H54 (cell line): ENCODE measurements at places on chromosomes 7 and 10.

DNA sequence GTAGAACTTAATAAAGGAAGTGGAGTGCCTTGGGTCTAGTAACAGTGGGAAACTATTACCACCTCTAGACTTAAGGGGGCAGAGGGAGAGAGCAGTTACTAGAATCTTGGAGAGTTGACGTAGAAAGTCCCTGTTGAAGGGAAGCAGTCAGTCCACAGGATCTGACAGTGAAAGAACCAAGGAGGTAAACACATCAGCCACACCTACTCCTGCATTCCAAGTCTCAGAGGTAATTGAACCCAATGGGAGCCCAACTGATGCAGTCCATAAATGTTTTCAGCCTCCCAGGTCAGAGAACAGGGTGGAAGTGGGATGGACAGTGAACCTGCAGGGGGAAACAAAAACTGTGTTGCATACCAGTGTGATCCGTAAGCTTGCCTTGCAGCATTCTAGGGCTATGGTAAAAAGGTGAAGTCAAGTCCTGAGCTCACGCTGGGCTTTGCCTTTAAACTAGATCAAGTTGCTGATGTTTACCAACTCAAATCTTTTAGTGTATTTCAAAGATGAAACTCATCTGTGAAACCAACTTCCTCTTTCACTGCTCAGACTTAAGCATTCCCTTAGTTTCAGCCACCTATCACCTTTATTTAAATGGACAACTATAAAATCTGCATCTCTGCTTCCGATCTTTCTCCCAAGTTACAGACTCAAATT, 57.2 kb downstream of the SLC16A12 start:
- no peak for DNase-seq

- no peak for DNase-seq
Observed at GRCh38 chr7:107944411-107945169, 53.6 kb downstream of the DLD start.

DNA sequence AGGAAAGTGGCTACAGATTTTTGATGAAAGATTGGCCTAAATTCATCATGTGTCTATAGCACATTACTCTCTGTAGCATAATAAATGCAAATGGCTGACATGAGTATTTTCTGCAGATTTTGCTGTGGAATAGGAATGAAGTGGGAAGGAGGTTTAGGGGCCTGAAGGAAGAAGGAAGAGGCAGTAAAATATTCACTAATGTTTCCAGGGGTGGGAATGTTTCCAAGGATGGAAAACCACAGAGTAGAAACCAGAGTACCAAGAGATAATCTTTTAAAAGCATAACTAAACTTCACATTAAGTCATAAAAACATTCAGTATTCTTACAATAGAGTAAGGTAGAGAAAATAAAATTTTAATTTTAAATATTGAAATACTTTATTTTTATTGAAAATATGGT, 267.8 kb downstream of the BICC1 start:
- no peak for DNase-seq

GRCh38 chr7:30694774-30695721, 12.8 kb upstream of the CRHR2 start:
- no peak for DNase-seq

DNA sequence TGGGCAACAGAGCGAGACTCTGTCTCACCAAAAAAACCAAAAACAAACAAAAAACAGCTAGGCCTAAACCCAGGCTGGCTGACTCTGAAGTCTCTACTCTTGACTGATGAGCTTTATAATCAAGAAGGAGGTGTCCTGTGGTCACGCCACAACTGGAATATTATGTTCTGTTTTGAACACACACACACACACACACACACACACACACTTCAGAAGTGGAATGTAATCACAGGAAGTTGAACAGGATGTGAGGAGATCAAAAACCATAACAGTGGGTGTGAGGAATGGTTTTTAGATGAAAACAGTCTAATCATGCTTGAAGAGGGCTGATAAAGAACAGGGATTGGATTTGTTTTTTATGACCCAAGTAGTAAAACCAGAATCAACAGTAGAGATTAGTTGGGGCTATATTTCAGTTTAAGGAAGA, 51.1 kb upstream of the IL6 start:
- no peak for DNase-seq

DNA sequence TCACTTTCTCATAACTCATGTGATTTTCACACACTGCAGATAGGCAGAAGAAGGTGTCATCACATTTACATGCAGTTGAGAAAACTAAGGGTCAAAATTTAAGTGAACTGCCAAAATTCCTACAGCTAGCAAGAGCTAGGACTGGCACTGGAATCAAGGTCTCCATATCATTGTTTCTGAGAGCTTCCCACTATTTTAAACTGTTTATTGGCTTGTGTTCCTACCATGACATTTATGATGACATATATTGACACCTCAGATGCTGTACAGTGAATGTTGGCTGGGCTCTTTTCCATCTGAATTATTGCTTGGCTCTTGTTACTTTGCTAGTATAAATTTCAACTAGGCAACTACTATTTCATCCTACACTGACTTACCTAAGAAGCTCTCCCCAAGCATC, 2.0 kb downstream of the THSD7A start:
- DNase-seq = no peak

GRCh38 chr10:13706604-13707003, 119.8 kb downstream of the PRPF18 start:
- DNase-seq = no peak

DNA sequence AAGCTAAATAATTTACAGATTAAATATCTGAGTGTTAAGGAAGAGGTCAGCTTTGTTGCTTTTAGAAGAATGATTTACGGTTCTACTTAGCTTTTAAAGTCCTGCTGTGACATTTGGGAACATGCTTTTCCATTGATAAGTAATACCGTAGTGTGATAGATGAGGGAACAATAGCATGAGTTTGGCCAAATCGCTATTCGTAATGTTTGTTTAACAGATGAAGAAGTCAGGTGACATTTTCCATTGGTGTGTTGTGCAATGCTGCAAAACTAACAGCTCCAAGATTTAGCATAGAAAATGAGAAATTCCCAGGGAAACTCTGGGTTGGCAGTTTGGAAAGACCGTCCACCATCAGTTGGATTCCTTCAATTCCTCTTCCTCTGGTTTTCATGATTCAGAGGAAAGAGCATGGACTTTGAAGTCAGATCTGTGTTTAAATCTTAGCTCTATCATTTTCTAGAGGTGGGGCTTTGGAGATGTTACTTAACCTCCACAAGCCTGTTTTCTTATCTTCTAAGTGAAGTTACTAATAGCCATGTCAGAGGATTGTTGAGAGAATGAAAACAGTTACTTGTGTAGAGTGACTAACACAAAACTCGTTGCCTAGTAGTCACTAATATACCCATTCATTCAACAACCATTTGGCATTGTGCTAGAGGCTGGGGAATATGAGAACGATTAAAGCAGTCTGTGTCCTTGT, 140.4 kb upstream of the BMPER start:
- peak; percentile 25 for DNase-seq

DNA sequence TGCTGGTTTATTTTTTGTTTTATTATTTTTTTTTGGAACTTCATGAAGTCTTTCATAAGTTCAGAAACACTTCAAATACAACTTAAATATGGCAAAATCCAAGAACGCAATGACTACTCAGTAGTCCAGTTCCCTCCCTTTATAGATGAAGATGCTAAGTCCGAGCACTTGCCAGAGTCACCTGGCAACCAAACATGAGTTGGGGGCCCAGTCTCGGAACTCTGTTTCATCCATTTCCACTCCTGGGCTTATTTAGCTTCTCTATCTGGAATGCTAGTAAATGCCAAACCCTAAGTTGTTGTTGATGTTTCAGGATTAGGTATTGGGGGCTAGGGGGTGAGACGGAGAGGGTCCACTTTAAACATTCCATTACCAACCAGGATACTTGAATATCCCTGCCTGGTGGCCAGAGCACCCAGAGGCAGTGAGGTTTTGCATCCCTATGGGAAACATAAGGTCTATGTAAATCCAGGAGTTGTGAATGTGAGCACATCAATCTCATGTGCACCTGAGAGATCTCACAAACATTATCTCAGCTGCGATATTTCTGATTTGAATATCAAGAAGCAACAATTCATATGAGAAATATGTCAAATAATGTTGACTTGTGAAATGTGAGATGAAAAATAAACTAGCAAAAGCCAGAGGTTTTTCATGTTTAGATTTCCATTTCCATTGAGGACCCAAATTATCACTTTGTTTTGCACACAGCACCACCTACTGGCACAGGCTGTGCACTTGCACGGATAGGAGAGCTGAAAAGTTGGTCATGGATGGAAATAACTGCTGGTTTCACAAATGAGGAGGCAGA, 129.3 kb downstream of the PKD1L1 start:
- peak; percentile 70 for DNase-seq

- no peak for DNase-seq
Observed at GRCh38 chr10:88070080-88070880, 206.9 kb downstream of the PTEN start.

DNA sequence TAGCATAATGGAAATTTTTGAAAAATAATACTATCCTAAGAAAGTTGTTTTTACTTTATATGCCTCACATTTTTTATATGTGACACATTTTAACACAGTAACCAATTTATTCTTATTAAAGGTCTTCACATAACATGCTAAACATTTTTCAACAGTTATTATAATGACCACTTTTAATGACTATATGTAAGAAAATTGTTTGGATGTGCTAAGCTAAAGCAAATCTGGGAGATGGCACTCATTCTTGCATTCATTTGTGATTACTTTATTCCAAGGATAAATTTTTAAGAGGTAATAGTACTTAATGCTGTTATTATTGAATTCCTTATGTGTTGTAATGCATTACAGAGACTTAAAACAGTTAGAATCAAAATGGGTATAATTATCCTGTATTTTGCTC, 88.1 kb downstream of the ANKIB1 start:
- DNase-seq = no peak

- no peak for DNase-seq
Observed at GRCh38 chr7:40979296-40979695, 723.6 kb downstream of the INHBA start.

GRCh38 chr10:119358152-119358512, 150.8 kb downstream of the GRK5 start:
- DNase-seq = no peak
